ENCODE measurements at places on chromosomes 7 and 10.

GRCh38 chr7:106534271-106534846, 126.6 kb downstream of the CCDC71L start:
- no peak for DNase-seq

- DNase-seq: no peak
Observed at GRCh38 chr7:122027058-122027457, 117.0 kb downstream of the AASS start.

GRCh38 chr10:28807760-28808613, 130.7 kb downstream of the BAMBI start:
- no peak for DNase-seq

DNA sequence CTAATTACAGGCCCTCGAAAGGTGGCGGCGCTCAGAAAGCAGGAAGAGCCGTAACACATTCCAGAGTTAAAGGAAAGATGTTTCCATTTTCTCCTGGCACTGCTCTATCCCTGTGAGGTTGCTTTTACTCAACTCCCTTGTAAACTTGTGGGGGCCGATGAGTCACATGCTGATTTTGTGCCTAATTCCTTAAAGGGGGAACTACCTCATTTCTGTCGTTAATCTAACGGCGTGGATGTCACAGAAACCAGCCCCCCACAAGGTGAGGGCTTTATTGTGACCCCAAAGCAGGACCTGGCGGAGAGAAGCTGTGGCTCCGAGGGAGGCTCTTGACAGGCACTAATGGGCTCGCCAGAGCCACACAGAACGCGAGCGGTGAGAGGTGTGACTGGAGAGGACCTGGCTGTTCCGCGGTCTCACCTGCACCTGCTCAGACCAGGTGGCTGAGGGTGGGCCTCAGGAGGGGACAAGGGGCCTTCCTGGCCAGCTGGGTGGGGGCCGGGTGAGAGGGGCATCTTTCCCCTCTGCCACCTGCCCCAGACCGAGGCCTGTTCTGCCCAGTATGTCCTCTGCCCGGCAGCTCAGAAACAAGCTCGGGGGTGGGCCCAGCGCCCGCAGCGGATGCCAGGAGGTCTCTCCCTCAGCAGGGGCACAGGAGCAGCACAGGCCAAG, 50.9 kb downstream of the CALML3 start:
- no peak for DNase-seq
